Frontal cortex (tissue), 4 donors: ENCODE measurements at places on chromosomes 13 and 19.

DNA sequence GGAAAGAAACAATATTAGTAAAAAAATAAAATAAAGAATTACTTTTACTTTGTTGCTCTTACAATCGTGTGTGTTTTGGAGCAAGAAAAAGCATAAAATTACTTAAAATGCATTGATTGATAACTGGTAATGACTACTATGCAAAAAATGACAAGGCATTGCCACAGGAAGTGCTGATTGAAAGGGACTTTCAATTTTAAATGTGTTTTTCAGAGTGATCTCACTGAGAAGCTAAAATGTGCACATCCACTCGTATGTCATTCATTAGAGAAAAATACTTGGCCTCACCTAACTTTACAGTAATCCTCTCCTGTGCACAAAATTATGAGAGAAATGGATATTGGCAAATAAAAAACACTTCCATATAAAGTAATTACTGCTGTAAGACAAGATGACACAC lies 934.9 kb downstream of the SLITRK6 start:
- DNase-seq = no peak

- DNase-seq = no peak
Observed at GRCh38 chr19:46622118-46622446, 2.8 kb downstream of the PTGIR start.

GRCh38 chr19:12676928-12677327 lies 4.8 kb downstream of the DHPS start:
- DNase-seq = no peak

GRCh38 chr13:39516096-39516495 lies 86.9 kb downstream of the LHFPL6 start:
- DNase-seq = no peak

GRCh38 chr13:48316826-48317510 lies 13.4 kb downstream of the RB1 start:
- DNase-seq = no peak
